ENCODE measurements at places on chromosomes 7 and 10.

DNA sequence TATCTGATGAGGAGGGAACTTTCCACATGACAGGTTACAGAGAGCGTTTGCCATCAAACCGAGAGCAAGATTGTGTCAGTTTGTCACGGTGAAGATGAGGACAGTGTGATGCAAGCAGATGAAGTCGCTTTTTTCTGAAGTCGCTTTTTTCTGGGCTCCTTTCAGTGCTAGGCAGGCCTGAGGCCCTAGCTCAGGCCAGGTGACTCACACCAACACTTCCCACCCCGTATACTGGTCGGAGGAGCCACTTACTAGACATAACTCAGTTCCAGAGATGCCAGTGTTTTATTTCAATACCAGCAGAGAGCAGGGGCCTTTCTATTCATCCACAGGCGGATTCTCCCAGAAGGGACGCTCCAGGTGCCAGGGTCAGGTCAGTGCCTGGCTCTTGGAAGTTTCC is 58.9 kb downstream of the SFMBT2 start:
- no peak for DNase-seq

- no peak for DNase-seq
These were observed 34.5 kb upstream of the AQP1 start for GRCh38 chr7:30877015-30877769.

DNA sequence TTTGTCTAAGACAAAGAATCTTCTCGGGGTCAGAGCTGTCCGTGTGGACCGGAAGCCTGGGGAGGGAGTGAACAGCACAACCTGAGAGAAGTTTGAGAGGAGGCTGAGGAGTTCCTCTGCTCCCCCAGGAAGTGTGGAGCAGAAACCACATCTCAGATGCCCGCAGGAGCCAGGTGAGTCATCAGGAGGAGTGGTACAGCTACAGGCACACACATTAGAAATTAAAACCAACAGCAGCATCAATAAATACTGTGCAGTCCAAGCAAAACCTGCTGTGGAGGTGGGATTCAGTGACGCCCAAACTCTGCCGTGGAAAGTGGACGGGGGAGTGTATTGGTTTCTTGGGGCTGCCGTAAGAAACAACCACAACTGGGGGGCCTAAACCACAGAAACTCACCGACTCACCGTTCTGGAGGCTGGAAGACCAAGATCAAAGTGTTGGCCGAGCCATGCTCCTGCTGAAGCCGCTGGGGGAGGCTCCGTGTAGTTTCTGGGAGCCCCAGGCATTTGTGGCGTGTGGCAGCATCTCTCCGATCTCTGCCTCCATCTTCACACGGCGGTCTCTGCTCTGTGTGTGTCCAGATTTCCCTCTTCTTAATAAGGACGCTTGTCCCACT is 31.2 kb upstream of the GARS1 start:
- no peak for DNase-seq

DNA sequence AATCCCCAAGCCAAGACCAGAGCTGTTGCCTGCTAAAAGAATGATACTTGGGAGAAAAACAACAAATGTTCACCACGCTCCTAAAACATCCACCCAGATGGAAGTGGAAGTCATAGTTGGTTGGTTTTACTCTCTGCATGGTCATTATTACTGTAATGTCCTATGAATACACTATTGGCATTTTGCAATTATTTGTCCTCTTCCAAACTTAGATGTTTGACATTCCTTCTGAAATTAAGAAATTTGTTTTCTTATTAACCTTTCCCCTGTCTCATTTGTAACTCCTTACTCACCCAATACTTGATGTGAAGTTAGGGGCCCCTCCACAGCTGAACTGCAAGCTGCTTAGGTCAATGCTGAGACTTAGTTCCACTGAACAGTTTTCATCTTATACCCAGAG is 383.3 kb downstream of the INHBA start:
- no peak for DNase-seq

GRCh38 chr7:130463553-130464434 is 23.0 kb upstream of the CEP41 start:
- no peak for DNase-seq

Measured in activated CD4-positive, alpha-beta T cell treated with anti-CD3 and anti-CD28 coated beads, Interleukin-2, amount 50 U/mL, for 24 hours (primary cell).